ENCODE measurements at places on chromosomes 2 and 18. TPM values are rescaled to one million over a fixed set of nuclear protein-coding genes. Genes with fewer than 3 reads are reported as not detected.

TEKT4 gene
- not detected for total RNA-seq

PLB1 gene
- total RNA-seq = 0.51 TPM

RAB27B gene
- total RNA-seq = 0.42 TPM

ANKRD30BL gene
- total RNA-seq = not detected

DSG4 gene
- not detected for total RNA-seq

LRRTM4 gene
- total RNA-seq = not detected
